ENCODE measurements at places on chromosomes 1 and 21. TPM values are rescaled to one million over a fixed set of nuclear protein-coding genes. Genes with fewer than 3 reads are reported as not detected.

The HEYL gene
- not detected for total RNA-seq

The GJB5 gene
- total RNA-seq = not detected

The ATAD3B gene
- total RNA-seq = 4.4 TPM

The PCBP3 gene
- 6.1 TPM for total RNA-seq

The LCE2A gene
- total RNA-seq = not detected

The LRRC38 gene
- total RNA-seq = not detected

The FMO4 gene
- 5.8 TPM for total RNA-seq

The PPM1J gene
- 0.10 TPM for total RNA-seq

The GPR3 gene
- total RNA-seq = 0.23 TPM

The LRRIQ3 gene
- total RNA-seq = 1.5 TPM

The HORMAD1 gene
- not detected for total RNA-seq

The PTPRU gene
- 18.3 TPM for total RNA-seq

The NGF gene
- not detected for total RNA-seq

The C8A gene
- total RNA-seq = not detected

The UTS2 gene
- total RNA-seq = not detected

The MMP23B gene
- not detected for total RNA-seq

The HSD3B2 gene
- not detected for total RNA-seq

The SLC45A3 gene
- 7.1 TPM for total RNA-seq

The TOR1AIP2 gene
- 45.2 TPM for total RNA-seq

All from H4 (cell line).